ENCODE measurements at places on chromosomes 13 and 19. TPM values are rescaled to one million over a fixed set of nuclear protein-coding genes. Genes with fewer than 3 reads are reported as not detected.

Gene B3GNT8
- 1.2 TPM for total RNA-seq

GRCh38 chr19:27770095-27770494 is 1442.9 kb downstream of the UQCRFS1 start:
- no peak for DNase-seq

Gene HIPK4
- total RNA-seq: 0.13 TPM

Gene RNF113B
- not detected for total RNA-seq

- DNase-seq: no peak
These were observed at the start of gene TMEM38A for GRCh38 chr19:16660763-16661479. TMEM38A (plus strand) TSS chr19:16661139; CDS start chr19:16661218, 79 bp downstream.

Gene CEACAM4
- not detected for total RNA-seq

Gene SMIM7
- 44.6 TPM for total RNA-seq

GRCh38 chr13:53241891-53242348 is 213.3 kb downstream of the OLFM4 start:
- DNase-seq: no peak

GRCh38 chr13:62209529-62209928 is 793.9 kb upstream of the PCDH20 start:
- DNase-seq: peak; percentile 65

Measured in GM12878 (cell line).